D721Med (cell line): ENCODE measurements at places on chromosomes 16 and 17.

GRCh38 chr16:87492291-87492630 is 563 bp downstream of the ZCCHC14 start:
- DNase-seq, result no peak

- DNase-seq, result no peak
Observed at GRCh38 chr17:35817196-35817595, 7.9 kb downstream of the TAF15 start.

DNA sequence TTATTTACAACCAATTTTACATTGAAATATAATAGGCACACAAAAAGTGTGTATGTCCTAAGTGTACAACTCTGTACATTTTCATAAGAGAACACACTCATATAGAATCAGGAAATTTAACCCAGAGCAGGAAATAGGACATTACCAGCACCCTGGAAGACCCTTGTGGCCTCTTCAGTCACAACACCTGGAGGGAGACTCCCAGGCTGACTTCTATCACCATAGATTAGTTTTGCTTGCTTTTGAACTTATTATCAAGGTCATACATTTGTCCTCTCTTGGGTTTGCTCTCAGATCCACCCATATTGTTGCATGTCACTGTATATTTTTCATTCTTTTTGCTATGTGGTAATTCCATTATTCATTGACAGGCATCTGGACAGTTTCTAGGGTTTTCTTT is 5.8 kb downstream of the RIPOR1 start:
- no peak for DNase-seq

GRCh38 chr16:7343243-7343642 is 10.6 kb downstream of the RBFOX1 start:
- DNase-seq, result no peak

- DNase-seq, result no peak
Observed at GRCh38 chr16:66416136-66416535, 11.0 kb upstream of the BEAN1 start.

DNA sequence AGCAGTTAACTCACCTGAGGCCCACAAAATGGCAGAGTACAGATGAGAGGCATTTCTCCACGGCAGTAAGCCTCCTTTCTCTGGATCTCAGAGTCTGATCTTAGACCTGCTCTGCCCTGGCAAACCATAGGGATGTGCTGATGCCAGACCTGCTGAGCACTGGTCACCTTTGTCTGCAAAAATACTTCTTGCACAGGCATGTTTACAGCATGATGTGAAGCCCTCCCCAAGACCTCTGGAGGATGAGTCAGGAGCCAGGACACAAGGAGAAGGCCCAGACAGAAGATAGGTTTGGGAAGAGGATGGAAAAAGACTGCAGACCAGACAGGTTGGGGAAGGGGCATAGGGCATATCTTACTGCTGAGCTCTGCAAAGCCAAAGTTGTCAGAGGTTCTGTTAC is 426.6 kb downstream of the PMP22 start:
- no peak for DNase-seq

- no peak for DNase-seq
Observed at GRCh38 chr16:66490774-66491715, 58.9 kb downstream of the TK2 start.

- DNase-seq, result no peak
Observed at GRCh38 chr16:5056352-5056751, 9.4 kb downstream of the C16orf89 start.

- DNase-seq, result no peak
Observed at GRCh38 chr17:82836823-82837357, 2.9 kb downstream of the ZNF750 start.

GRCh38 chr17:74491626-74492025 is 25.2 kb downstream of the CD300A start:
- DNase-seq, result no peak

DNA sequence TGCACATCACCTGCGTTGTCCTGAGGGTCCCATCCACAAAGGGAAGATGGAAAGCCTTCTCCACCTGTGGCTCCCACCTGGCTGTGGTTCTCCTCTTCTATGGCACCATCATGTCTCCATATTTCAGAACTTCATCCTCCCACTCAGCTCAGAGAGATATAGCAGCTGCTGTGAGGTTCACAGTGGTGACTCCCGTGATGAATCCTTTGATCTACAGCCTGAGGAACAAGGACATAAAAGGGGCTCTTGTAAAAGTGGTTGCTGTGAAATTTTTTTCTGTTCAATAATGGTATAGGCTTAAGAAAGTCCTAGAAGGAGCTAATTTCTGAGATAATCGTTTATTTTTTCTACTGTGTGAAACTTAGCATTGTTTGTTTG is 18.7 kb downstream of the ZNF200 start:
- DNase-seq, result no peak

GRCh38 chr16:3780570-3780969 is 63.2 kb upstream of the TRAP1 start:
- no peak for DNase-seq

DNA sequence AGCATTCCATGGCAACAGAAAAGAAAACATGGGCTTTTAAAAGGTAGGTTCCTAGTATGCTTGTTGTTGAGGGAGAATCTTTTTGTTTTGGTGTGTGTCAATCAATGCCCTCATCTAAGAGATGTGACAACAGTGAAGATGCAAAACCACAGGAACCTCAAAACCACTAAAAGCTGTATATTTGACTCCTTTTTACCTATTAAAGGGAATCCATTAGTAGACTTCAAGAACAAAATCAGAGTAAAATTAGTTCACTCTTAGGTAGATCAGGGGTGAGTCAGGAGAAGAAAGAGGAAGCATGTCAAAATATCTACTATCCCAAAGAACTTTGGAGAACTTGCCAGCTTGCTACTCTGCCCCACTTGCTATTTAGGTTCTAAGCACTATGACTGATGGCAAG is 89.1 kb downstream of the CDK5R1 start:
- no peak for DNase-seq

DNA sequence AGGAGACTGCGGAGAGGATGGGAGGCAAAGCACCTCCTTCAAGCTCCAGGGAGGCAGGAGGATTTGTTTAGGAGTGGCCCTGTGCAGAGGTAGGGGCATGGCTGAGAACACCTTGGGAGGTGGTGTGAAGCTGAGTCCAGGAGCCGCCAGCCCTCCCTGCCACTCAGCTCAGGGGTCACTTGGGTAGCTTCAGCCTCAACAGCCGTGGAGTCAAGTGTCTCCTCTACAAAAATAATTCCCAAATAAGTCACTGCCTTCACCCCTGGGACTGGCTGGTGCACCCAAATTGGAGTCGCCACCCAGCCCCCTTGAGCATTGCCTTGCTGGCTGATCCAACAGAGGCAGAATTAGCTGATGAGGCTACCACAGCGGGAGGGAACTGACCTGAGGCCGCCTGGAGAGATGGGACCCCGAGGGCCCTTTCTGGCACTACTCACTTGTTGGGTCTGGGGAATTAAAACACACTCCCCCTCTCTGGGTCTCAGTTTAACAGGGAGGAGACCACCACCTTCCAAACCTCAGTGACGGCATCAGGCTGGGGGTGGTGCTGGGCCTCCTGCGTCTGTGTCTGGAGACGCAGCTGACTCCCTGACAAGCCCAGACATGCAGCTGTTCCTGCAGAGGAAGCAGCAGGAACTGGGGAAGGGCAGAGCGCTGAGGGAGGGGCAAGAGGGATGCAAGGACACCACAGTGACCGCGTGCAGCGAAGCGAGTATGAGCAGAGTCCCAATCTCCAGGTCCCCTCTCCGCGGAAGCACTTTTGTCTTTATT is 87.9 kb upstream of the TOB1 start:
- peak; percentile 55 for DNase-seq

DNA sequence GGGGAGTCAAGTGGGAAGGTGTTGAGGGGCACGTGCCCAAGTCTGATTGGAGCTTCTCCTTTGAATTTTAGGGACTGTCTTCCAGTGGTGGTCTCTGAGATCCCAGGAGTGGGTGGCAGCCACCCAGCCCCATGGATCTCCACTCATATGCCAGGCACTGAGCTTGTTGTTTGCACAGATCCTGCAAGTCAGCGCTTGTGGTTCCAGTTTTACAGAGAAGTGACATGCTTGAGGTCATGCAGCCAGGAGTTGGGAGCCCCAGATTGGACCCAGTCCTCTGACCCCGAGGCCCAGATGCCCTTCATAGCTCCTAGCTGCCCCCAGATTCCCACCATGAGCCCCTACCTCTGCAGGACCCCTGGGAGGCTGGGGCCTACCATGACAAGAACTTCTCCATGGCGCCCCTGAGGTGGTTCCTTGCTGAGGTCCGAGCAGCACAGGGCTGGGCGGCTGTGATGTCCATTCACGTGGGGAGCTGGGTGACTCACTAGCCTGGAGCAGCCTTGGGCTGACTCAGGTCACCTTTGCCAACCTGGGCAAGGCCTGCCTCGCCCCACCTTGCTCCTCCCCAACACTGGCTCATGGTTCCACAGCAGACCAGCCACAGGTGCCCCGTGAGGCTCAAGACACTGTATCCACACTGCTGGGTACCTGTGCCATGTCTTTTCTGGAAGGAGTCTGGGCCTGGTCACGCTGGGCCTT is 47.4 kb downstream of the RAI1 start:
- no peak for DNase-seq

GRCh38 chr17:79946352-79947231 is 89.1 kb downstream of the TBC1D16 start:
- peak; percentile 6 for DNase-seq

- no peak for DNase-seq
Observed at GRCh38 chr17:5282642-5283217, 646 bp downstream of the RABEP1 start.

DNA sequence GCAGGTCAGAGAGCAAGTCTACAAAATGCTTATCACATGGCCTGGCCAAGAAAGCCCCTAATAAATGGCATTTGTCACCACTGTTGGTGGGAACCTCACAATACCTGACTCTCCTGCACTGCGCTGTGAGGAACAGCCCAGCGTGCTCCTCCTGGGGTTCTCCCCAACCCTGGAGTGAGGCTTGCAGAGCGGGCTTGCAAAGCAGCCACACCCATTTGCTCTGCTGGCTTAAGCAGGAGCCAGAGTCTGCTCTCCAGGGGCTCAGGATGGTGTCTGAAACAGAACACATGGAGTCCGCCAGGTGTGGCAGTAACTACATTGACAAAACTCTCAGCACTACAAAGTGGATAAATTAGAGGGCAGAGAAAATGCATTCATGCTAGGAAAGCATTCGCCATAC is 331.0 kb upstream of the CCL2 start:
- no peak for DNase-seq

GRCh38 chr17:59762049-59762823 is 54.8 kb downstream of the VMP1 start:
- DNase-seq, result no peak

DNA sequence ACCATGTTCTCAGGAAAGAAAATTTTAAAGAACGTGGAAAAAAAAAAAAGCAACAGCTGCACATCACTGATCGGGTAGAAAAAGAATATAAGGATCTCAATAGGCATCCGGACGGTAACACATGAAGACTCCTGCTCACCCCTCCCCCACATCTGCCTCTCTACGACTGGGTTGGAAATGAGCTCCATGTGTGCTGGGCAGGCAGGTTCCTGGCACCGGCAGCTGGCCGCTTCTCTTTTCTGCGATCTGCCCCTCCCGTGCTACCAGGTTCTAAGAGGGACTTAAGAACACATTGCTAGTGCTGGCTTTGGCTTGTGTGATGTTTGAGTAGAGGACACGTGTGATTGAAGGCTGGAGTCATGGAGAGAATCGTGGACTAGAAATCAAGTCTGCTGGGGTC is 115.5 kb downstream of the AATF start:
- no peak for DNase-seq

GRCh38 chr16:84484579-84485254 is 19.7 kb downstream of the MEAK7 start:
- DNase-seq, result peak; percentile 40

- DNase-seq, result no peak
Observed at GRCh38 chr17:8629371-8630226, 926 bp downstream of the MYH10 start.

DNA sequence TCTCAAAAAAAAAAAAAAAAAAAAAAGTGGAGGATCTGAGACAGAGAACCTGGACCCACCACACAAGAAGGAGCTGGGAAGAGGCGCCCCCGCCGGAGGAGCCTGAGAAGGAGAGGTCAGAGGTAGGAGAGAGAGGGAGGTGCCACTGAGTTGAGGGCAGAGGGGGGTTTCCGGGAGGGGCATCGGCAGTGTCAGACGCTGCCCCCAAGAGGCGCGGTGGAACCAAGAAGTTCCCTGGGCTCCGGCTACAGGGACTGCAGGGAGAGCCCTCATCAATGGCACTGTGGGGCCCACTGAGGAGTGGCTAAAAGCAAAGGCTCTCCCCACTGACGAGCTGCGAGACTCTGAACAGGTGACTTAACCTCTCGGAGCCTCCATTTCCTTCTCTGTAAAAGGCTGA is 4.2 kb downstream of the CCDC42 start:
- no peak for DNase-seq

GRCh38 chr16:90033387-90033786 is 14.1 kb upstream of the DBNDD1 start:
- no peak for DNase-seq

- DNase-seq, result no peak
Observed at GRCh38 chr17:795276-795675, 13.1 kb downstream of the MRM3 start.

DNA sequence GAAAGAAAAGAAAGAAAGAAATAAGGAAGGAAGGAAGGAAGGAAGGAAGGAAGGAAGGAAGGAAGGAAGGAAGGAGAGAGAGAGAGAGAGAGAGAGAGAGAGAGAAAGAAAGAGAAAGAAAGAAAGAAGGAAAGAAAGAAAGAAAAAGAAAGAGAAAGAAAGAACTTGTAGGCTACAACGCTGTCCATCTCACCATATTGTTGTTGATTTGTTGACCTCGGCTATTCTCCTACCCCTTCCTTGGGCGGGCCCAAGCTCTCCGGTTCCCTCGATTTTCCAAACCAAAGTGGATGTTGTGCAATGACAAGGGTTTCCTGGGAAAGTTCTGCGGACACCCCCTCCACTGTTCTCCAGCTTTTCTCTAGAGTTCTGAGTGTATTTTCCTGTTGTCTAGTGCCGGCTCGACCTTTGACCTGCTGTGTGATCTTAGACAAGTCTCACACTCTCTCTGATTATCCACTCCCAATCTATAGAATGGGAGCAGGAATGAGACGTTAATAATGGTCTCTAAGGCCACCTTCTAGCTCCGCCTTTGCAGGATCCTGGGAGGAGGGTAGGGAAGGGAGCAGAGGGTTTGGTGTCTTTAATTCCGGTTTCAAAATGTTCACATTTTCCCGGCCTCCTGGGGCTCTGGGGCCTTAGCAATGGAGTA is 1.6 kb downstream of the IRX6 start:
- no peak for DNase-seq

DNA sequence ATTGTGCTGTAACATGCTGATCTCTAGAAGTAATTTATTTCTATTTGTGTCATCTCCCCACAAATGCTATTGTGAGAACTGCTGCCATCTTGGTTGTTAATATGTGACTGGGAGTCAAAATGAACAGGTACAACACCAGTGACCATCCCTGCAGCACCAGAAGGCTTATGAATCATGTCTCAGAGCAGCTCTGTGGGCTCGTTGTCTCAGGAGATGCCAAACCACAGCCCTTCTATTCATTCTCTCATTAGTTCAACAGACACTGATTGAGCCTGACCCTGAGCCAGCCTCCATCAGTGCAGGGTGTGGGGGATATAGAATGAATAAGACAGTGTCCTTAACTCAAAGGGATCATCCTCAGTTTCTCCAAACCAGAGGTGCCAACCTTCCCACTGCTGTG is 92.5 kb downstream of the UTP18 start:
- no peak for DNase-seq

- DNase-seq, result no peak
Observed at GRCh38 chr16:50848755-50849514, 107.0 kb downstream of the CYLD start.

- peak; percentile 96 for DNase-seq
Observed at GRCh38 chr16:709566-710499, 4.2 kb upstream of the FBXL16 start.

- DNase-seq, result no peak
Observed at GRCh38 chr17:43169561-43170139, 1.4 kb upstream of the NBR1 start.
